HTR-8/SVneo (cell line): ENCODE measurements at places on chromosomes 12 and 14.

DNA sequence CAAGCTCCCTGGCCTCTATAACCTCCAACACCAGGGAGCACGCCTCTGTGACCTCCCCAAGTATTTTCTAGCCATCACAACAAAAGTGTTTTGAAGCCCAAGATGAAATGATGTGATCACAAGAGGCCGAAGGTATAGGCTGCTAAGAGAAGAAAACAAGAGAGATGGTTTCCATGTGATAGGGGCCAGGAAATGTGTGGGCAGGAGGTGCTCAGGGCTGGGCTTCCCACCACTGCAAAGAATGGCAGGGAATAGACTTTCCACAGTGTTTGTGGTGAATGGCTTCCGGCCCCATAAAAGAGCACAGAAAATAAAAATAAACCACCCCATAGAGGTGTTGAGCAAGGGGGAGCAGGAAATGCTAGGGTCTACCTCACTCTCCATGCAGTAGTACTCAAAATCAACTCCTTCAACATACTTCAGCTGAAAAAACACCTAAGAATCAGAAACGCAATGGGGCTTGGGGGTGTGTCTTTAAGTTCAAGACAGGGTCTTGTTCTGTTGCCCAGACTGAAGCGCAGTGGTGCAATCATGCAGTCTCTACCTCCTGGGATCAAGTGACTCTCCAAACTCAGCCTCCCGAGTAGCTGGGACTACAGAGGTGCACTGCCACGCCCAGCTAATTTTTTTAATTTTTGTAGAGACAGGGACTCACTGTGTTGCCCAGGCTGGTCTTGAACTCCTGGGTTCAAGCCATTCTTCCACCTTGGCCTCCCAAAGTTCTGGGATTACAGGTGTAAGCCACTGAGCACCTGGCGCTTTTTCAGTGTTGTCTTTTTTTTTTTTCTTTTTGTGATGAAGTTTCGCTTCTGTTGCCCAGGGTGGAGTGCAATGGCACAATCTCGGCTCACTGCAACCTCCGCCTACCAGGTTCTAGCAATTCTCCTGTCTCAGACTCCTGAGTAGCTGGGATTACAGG, 27.1 kb downstream of the DAD1 start:
- no peak for DNase-seq

DNA sequence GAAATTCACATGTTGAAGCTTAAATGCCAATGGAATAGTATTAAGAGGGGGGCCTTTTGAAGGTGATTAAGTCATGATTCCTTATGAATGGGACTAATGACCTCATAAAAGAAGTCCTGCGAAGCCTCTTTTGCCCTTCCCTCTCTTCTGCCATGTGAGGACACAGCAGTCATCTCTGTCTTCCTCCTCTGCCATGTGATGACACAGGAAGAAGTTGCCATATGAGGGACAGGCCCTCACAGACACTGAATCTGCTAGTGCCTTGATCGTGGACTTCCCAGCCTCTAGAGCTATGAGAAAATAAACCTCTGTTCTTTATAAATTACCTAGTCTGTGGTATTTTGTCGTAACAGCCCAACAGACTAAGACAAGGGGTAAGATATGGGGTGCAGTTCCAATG, 100.7 kb downstream of the VCPKMT start:
- DNase-seq: no peak

GRCh38 chr12:58156697-58157096, 215.3 kb downstream of the ATP23 start:
- DNase-seq: no peak

GRCh38 chr12:16329594-16329993, 17.9 kb upstream of the MGST1 start:
- no peak for DNase-seq

- DNase-seq: no peak
Measured at GRCh38 chr12:49043856-49044258, 16.7 kb downstream of the KMT2D start.

GRCh38 chr14:103516426-103517173, 6.0 kb downstream of the CKB start:
- no peak for DNase-seq

GRCh38 chr12:104672501-104673265, 215.9 kb downstream of the CHST11 start:
- DNase-seq: no peak

DNA sequence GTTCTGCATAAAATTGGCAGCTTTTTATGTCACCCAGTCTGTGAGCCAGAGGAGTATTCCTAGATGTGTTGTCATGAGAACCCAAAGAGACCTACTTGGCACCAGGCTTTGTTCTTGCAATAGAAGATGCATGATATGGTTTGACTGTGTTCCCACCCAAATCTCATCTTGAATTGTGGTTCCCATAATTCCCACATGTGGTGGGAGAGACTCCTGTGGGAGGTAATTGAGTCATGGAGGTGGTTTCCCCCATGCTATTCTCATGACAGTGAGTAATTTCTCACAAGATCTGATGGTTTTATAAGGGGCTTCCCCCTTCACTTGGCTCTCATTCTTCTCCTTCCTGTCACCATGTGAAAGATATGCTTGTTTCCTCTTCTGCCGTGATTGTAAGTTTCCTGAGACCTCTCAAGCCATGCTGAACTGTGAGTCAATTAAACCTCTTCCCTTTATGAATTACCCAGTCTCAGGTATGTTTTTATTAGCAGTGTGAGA, 572.0 kb upstream of the ATP2B1 start:
- no peak for DNase-seq

DNA sequence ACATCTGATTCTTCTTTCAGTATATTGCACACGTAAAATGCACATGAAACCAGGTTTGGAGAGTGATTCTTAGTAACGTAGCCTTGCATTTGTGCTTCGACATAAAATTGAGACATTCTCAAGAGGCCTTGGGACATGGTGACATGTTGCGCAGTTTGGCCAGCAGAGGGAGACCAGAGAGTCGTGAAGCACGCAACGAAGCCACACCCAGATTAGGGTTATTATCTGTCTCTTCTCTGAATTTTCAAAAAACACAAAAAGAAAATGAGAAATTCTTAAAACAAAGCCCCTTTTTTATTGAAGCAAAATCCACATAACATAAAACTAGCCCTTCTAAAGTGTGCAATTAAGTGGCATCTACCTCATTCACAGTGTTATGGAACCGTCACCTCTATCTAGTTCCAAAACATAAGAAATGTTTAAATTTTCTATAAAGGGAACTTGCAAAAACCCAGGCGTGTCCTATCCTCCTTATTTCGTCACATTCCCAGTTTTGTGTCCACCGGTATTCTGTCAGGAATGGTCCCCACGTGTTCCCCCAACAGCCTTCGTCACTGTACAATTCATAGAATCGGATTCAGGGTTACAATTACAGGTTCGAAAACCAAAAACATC, 108.8 kb upstream of the ATF7IP start:
- DNase-seq: no peak

DNA sequence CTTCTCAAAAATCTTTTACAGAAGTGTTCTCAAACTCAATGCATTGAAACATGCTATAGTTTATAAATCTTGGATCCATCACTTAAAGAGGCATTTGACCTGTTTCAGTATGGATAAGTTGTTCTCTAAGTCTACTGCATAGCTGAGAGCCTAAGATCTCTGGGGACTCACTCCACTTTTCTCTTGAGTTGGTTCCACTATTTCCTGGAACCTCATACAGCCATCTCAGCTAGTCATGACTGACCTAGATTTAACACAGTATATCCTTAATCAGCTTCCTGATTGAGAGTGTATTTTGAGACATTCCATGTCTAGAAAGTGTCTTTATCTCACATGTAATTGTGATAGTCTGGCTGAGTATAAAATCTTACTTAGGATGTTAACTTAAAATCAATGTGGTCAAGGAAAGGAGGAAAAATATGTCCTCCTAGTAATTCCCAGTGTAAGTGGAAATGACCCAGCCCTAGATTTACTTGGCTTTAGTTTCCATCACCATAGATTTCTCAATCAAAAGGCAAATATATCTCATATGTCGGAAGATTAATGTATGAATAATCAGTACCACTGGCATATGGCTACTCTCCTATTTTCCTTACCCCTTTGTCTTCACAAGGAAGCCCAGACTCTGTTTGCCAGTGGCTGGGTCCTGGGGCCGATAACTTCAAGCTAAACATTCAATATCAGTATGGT, 61.9 kb downstream of the KICS2 start:
- no peak for DNase-seq

GRCh38 chr14:54374117-54374884, 22.5 kb upstream of the CDKN3 start:
- no peak for DNase-seq

GRCh38 chr12:99436584-99436983, 211.0 kb upstream of the GARIN6 start:
- DNase-seq: no peak

DNA sequence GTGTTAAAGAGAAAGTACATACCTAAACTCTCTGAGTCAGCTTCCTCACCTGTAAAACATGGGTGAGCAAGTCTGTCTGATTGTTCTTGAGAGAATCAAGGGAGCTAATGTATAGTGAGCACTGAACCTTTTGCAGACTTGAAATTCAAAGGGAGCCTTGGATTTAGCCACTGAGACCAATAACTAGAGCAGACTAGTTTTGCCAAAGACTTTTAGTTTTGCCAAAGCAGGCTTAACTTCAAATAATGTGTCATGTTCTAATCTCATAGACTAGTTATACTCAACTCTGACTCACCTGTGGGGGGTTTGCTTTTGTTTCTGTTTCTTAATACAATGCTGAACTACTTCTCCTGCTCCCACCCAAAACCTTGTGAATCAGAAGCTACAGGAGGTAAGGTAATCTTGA, 123.7 kb downstream of the SLC25A21 start:
- DNase-seq: no peak
